ENCODE measurements at places on chromosomes 2 and 18.
A peak's percentile ranks its signal among the peaks of the same experiment; 100 is the strongest.

- DNase-seq = peak; percentile 75
These were observed 18.7 kb upstream of the COLEC12 start for GRCh38 chr18:519019-519879.

- DNase-seq = no peak
These were observed 9.2 kb downstream of the BOK start for GRCh38 chr2:241567776-241568175.

GRCh38 chr2:7417845-7418742 lies 500.9 kb downstream of the RNF144A start:
- no peak for DNase-seq

GRCh38 chr18:31232775-31233424 lies 70.2 kb upstream of the DSC1 start:
- no peak for DNase-seq

All from NB4 (cell line).